ENCODE measurements at places on chromosomes 2 and 18.

- no peak for DNase-seq
Observed at GRCh38 chr2:108971661-108972566, 17.1 kb downstream of the EDAR start.

GRCh38 chr2:223601932-223602666, at the start of gene SCG2:
TSS of gene SCG2 (minus strand) at chr2:223602361. CDS start at chr2:223599282, 3,079 bp downstream.
- DNase-seq, result no peak

- DNase-seq, result no peak
Observed at GRCh38 chr2:20190876-20191713, 33.8 kb downstream of the SDC1 start.

- no peak for DNase-seq
Observed at GRCh38 chr18:8835521-8835953, 130.2 kb downstream of the MTCL1 start.

DNA sequence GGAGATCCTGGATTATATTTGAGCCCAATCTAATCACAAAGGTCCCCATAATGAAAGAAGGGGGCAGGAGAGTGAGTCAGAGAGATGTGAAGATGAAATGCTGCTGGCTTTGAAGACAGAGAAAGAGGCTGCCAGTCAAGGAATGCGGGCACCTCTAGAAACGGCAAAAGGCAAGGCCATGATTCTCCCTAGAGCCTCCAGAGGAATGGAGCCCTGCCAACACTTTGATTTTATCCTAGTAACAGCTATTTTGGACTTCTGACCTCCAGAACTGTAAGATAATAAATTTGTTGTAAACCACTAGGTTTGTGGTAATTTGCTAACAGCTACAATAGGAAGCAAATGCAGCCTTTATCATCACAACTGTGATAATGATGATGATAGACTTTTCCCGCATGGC, 32.9 kb downstream of the LBH start:
- DNase-seq, result no peak

GRCh38 chr2:25341753-25342371, at the start of gene DNMT3A:
TSS of gene DNMT3A (minus strand) at chr2:25341925. CDS start at chr2:25313984, 27,941 bp downstream.
- peak; percentile 19 for DNase-seq

GRCh38 chr2:121360566-121361300, 75.7 kb upstream of the TFCP2L1 start:
- DNase-seq, result no peak

- no peak for DNase-seq
Observed at GRCh38 chr2:213419980-213420379, 135.7 kb downstream of the SPAG16 start.

DNA sequence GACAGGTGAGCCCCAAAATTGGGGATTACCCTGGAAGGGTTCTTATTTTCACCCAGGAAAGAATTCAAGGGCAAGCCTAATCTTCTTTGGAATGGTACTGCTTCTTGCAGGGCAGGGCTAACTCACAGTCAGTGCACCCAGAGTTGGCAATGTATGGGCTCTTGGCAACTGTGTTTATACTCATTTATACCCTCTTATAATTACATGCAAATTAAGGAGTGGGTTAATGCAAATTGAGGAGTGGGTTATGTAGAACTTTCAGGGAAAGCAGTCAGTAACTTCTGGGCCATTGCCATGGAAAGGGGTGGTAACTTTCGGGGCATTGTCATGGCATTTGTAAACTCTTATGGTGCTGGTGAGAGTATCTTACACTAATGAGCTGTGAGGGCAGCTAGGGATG, 59.2 kb downstream of the SERPINB8 start:
- no peak for DNase-seq

DNA sequence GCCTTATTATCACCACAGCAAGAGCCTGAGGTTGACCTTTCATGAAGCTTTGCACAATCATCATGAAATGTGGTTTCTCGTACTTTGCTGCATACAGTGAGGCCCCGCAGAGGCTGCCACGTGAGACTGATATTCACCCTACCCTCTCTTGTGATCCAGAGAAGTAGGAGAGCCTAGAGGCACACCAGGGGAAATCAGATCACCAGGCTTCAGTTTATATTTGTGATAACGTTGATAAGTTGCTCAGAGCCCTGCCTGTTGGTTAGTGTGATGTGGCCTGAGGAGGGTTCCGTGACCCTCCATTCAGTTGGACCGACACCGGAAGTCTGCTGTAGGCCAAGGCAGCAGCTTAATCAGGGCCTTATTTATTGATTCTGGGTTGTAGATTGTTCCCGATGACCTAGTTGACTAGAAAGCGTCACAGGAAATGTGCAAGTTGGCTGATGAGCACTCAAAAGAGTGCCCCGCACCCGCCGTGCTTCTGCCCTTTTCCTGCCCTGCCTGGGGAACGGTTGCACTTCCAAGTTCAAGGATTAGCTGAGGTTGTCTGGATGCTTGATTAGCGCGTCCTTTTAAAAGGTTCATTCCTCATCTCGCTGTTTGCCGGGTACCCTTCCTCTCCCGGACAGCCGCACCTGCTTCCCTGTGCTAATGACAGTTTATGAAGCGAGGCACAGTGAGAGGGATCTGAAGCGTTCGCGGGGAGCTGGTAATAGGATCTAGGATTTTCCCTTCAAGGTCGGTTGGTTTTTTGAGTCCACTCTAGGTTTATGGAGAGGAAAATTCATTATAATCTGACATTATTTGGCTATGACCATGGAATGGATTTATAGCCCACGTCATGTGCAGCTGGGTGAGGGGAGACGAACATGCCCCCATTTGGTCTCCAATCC, 146.4 kb downstream of the SH3RF3 start:
- DNase-seq, result no peak

- no peak for DNase-seq
Observed at GRCh38 chr2:238286987-238287736, 1.2 kb downstream of the PER2 start.

DNA sequence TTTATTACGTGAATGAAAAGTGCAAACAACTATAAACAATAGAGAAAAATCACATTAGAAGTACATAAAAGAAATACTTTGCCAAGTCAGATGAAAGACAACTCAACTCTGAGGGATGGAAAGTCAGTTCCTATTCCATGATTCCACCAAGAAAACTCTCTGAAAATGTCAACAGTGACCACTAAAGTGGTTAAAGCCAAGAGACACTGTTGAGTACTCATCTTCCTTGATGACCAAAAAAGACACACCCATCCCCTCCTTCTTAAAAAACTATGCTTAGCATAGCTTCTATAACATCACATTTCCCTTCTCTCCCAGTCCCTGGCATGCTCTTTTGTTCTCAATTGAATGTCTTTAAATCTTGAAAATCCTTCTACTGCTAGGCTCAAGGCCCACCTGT, 160.0 kb downstream of the TCF4 start:
- DNase-seq, result no peak

DNA sequence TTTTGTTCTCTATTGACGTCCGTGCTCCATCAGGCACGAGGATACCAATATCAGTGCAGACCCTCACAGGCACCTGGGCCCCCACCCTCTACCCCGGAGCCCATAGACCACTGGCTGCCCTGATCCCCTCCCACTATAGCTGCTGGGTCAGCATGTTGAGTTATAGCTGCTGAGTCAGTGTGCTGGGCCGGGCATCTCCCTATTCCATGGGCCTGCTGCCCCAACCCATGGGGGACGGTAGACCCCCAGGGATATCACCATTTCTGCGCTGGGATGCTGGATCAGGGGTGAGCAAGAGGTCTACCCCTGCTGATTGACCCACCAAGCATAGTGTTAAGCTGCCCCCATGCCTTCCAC, 100.1 kb upstream of the ST3GAL5 start:
- no peak for DNase-seq

- DNase-seq, result no peak
Observed at GRCh38 chr2:232794981-232795380, 18.6 kb upstream of the KCNJ13 start.

DNA sequence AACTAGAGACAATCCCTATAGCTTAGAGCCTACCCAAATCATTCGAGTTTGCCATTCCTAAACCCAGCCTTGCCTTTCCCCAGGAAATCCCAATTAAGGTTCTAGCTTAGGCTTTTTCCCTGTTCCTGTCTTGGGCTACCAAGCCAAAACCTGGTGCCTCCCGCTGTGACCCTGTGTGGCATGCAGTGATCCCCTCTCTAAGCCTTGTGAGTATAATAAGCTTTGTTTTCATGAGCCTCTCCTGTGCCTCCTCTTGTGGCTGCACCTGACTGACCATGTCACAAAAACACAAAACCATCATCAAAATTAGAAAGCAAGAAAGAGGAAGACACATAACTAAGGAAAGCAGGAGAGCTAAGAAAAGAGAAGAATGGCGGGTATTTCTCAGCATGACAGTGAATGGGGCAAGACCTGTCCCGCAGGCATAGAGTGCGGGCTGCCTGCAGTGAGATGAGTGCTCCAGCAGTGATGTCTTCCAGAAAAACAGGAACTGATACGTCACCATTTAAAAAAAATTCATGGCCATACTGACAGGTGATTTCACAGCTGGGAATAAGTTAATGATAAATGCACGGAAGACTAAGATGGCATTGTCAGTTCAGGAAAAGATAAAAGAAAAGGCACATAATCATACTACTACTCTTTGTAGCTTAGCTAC, 9.2 kb upstream of the PAIP2B start:
- no peak for DNase-seq

- DNase-seq, result no peak
Observed at GRCh38 chr2:23706613-23707078, 220.3 kb downstream of the ATAD2B start.

DNA sequence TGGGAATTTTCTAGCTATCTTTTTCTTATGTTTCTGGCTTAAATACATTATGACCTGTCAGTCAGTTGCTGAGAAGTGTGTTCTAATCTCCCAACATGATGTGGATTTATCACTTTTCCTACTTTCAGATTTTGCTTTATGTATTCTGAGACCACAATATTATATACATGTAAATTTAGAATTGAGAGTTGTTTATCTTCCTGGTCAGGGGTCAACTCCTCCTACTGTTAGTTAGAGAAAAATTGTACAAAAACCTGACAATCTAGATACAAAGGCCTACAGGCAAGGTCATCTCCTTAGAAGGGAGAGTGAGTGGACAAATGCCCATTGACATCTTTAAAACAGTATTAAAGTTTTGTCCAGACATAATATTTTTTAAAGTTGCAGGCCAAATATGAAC, 30.6 kb downstream of the C18orf63 start:
- no peak for DNase-seq

DNA sequence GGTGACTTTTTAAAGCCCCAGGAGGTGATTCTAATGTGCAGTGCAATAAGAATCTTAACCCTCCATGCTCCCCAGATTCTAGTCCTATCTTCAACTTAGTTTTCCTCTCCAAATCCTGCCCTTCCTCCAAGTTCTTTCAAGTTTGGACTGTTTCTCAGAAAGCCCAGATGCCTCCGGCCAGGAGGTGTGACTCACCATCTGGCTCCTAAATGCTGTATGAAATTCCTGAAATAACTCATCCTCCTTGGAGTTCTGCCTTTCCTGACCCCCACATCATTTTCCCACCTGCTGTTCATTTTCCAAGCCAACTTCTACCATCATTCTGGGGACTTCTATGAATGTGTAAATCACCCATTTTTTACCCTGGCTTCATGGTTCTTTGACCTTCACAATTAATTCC, 118.2 kb upstream of the NOL4 start:
- DNase-seq, result no peak

- no peak for DNase-seq
Observed at GRCh38 chr2:45886171-45886663, 234.7 kb downstream of the PRKCE start.

DNA sequence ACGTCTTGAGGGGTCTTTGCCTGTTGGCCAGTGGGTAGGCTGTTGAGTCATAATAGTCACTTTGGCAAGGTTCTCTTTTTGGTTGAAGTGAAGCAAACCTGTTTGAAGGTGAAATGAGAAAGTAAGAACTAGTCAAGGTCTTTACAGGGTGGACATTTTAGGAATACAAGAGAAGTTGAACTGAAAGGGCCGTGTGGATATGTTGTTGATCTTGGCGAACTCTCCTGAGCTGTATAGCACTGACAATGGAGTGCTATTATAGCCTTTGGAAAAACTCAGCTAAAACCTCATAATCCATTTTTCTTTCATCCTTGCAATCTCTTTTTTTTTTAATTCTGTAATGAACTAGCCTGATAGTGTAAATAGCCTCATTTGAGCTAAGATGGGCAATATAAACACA, 248.1 kb downstream of the MEIS1 start:
- no peak for DNase-seq

DNA sequence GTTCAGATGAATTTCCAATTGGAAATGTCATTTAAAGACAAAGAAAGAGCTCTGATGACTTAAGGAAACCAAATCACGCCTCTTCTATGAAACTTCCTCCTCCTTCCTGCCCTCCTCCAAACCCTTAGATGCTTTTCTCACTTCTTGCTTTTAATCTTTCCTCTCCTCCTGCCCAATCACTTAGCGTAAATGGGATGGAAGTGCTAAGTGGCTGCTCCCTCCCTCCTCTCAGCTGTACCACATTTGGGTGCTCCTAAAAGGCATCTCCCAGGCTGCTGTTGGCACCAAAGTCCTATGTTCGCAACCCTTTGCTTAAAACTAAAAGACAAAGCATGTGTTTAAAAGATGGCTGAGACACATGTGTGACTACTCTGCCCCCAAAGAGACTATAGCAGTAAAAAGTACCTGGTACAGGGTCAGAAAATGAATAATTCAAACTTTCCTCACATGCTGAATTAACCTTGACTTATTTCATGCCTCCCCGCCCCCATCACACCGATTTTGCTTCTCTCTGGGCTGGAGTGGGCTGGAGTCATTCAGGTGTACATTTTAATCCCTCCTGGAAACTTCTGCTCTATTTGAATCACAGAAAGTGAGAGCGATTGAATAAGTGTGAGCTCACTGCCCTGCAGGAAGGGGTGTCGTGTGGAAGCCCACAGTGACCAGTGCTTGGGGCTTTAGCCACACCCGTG, 59.2 kb upstream of the KLF7 start:
- no peak for DNase-seq

DNA sequence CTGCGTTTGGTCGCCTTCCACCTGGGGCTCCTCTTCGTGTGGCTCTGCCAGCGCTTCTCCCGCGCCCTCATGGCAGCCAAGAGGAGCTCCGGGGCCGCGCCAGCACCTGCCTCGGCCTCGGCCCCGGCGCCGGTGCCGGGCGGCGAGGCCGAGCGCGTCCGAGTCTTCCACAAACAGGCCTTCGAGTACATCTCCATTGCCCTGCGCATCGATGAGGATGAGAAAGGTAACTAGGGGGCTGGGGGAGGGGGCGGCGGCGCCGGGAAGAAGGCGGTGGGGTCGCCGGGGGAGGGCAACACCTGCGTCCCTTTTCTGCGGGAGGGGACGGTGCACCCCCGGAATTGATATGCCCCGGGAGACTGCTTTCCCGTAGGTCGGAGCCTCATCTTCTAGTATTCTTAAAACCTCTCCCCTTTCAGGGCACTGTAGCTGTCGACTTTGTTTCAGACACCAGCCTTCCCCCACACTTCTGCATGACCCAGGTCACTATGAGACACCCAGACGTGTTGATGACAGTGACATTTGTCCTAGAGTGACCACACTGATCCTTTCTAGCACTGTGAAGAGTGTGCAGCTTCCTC, 755 bp downstream of the SPAST start:
- DNase-seq, result no peak

DNA sequence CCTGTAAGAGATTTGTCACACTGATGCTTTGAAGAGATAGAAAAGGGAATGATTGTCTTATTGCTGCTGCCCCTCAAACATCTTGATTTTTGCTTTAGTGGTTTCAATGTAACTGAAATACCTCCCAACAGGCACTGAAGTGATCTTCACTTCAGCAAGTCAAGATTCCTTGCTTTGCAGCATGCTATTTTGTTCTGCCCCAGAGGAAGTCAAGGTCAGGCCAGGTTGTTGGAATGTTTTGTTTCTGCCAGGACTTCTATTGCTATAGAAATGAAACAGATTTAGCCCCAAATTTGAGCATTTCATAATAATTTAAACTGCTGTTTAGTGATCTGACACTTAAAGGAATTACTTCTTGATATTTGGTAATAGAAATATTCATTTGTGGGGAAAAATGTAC, 277.6 kb downstream of the ZNF804A start:
- DNase-seq, result no peak

Data from NK-92 treated with Interleukin-12 subunit alpha and Interleukin-12 subunit beta, amount 100 ng/mL, for 24 hours (cell line).